ENCODE measurements at places on chromosomes 13 and 19.
A peak's percentile ranks its signal among the peaks of the same experiment; 100 is the strongest.

DNA sequence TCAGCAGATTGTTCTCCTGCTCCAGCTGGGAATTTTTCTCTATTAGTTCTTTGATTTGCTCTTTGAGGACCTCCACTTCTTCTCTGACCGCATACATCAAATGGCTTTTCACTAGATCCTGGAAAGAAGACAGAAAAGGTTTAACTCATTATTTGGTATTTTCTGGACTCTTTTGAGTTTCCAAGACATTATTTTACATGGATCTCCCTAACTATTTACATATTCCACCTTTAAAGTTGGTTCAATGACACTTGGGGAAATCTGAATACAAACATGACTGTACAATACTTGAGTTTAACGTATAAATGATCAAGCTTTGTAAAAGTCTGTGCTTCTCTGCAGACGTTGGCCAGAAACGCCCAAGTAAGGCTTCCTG lies 61.1 kb downstream of the SERP2 start:
- no peak for DNase-seq

DNA sequence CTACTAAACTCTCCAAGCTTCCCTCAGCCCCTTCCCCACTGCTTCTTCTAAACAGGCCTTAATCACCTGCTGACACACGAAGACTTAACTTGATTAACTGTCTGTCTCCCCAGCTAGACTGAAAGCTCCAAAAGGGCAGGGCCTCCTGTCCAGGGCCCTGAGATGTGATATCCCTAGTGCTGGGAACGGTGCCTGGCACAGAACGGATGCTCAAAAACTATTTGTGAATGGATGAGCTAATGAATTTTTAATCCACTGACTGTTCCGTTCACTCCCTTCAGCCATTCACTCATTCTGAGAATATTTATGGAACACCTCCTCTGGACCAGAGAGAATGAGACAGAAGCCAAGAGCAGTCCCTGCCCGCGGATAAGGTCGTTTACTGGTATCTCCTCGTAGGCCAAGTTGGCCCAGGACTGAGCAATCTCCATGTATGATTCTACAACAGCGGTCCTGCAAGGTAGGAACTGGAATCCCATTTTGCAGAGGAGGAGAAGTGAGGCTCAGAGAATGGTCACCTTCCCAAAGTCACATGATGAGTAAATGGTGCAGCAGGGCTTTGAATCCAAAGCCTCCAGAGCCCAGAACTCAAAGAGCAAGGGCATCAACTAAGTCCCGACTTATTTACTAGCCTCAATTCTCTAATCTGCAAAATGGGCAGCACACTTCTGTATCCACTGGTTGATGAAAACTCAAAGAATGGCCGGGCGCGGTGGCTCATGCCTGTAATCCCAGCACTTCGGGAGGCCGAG lies 3.4 kb downstream of the DMWD start:
- no peak for DNase-seq

DNA sequence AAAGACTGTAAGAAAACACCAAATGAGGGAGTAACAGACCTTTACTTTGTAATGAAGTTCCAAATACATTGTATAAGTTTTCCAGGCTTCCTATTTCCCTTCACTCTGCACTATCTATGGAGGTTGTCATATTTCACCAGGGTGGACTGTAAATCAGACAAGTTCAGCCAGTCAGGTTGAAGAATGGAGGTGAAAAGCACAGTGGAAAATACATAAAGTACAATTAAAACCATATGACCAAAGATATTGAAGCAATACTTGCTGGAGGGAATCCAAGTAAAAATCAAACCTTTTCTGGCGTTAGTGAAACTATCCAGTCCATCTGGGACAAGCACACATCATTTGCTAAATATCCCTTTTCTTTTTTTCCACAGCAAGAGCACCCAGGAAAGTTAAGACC lies 3.2 kb downstream of the LHFPL6 start:
- no peak for DNase-seq

- peak; percentile 14 for DNase-seq
These were observed 19.6 kb upstream of the SIGLEC6 start for GRCh38 chr19:51550848-51551672.

DNA sequence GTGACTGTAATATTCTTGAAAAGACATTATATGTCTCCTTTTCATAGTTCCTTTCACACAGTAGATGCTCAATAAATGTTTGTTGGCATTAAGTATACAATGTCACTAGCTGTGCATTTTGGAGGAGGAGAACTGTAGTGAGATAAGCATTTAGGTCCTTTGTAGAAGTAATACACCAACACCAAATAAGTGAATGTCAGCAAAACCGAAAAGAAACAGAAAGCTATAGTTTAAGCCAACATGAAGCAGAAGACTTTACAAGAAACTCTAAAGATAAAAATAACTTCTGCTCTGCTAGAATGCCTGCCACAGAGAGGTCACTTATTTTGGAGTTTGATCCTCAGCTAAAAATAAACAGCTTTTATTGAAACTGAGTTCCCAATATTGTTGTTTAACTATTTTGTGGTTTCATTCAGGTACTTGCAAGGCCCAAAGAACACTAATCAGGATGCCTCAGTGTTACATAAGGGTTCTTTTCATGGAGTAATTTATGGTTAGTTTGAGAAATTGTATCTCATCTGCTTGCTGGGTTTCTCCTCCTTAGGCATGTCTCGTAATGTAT lies 86.2 kb downstream of the STARD13 start:
- DNase-seq, result no peak

GRCh38 chr13:76837801-76838200 lies 48.4 kb downstream of the KCTD12 start:
- DNase-seq, result no peak

DNA sequence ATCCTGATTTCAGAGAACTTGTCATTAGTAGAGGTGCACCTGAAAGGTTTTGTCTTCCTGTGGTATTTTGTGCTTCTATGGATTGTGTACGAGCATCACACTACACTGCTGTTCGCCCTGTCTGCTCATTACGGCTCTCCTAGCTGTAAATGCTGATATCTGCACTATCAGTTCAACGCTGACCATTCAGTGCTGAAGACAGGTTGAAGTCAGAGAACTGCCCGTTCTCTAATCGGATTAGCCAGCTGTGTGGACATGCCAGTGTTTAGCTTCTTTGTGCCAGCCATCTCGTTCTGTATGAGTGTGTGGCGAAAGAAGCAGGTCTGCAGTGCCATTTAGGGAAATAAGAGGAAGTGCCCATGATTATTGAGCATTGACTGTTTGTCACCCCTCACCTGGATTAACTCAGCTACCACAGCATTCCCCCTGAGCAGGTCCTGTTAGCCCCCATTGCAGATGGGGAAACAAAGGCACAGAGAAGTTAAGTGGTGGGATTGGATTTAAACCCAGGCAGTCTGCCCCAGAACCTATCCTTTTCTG lies 21.6 kb upstream of the C1QTNF9 start:
- DNase-seq, result no peak

DNA sequence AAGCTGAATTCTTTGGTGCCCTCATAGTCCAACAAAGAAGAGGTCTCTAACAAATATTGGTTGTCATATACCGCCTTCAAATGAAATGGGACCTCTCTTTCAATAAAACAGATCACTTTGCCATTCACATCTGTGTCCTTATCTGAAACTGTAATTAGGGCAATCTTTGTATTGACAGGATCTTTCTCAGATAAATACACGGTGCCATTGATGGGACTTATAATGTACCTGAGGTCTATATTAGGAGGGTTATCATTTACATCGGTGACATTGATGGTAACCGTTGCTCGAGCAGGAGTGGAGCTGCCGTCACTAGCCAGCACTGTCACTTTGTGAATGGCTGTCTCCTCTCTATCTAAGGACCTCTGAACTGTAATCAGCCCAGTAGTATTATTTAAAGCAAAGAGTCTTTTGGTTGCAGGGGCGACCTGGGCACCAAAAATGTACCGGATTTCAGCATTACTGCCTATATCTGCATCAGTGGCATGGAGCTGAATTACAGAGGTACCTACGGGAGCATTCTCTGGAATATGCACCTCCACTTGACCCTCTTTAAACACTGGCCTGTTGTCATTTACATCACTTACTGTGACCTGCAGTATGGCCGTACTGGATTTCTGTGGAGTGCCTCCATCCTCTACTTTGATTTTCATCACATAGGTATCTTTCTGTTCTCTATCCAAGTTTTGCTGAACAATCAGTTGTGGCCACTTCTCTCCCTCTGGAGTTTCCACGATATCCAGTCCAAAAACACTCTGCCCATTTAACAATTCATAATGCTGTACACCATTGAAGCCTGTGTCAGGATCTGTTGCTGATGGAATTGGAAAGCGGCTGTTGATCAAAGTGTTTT lies 2.8 kb downstream of the PCDH9 start:
- no peak for DNase-seq

DNA sequence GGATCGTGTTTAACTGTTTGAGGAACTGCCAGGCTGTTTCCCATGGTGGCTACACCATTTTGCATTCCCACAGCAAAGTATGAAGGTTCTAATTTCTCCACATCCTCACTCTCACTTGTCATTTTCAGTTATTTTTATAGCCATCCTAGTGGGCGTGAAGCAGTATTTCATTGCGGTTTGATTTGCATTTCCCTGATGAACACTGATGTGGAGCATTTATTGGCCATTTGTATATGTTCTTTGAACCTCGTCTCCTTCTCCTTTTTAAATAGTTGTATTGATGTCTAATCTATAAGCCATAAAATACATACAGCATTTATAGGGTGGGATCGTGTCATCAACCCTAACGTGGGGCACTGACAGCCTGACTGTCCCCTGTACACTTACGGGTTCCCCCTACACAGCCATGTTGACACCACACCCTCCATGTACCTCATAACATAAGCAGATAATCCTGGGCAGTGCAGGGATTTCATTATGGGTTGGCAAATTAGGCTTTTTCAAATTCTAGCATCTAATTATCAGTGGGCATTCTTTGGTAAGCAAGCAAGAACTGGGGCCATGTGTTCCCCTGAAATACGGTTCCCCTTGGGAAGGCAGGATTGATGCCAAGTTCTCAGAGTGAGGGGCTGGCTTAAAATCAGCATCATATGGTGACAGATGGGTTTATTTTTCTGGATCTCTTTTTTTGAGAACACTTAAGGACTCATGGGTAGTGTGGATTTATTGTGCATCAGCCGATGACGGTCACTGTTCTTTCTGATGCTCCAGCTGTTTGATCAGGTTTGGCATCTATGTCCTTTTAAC lies 11.6 kb upstream of the ZBTB45 start:
- DNase-seq, result no peak

- DNase-seq, result no peak
These were observed 178.2 kb upstream of the TSHZ3 start for GRCh38 chr19:31527443-31527842.

DNA sequence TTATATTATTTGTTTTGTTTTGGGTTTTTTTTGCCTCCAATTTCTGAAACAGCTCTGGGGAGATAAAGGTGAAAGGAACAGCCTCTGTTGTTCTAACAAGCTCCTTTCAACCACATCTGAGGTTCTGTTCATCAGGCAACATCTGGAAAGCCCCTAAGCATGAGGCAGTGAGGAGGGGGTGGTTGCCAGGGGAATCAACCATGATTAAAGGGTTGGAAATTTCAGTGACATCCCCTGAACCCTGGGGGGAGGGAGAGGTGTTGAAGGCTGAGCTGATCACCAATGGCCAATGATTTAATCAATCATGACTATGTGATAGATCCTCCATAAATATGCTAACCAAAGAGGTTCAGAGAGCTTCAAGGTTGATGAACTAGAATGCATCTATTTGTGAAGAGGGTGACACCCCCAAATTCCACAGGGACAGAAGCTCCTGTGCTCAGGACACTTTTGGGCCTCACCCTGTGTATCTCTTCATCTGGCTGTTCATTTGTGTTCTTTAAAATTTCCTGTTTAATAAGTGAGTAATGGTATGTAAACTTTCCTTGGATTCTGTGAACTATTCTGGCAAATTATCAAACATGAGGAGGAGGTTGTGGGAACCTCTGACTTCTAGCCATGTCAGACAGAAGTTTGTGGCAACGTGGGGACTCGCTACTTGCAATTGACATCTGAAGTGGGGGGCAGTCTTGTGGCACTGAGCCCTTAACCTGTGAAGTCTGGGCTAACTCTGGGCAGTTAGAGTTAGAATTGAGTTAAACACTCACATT lies 221.3 kb downstream of the NHLRC3 start:
- DNase-seq, result no peak

DNA sequence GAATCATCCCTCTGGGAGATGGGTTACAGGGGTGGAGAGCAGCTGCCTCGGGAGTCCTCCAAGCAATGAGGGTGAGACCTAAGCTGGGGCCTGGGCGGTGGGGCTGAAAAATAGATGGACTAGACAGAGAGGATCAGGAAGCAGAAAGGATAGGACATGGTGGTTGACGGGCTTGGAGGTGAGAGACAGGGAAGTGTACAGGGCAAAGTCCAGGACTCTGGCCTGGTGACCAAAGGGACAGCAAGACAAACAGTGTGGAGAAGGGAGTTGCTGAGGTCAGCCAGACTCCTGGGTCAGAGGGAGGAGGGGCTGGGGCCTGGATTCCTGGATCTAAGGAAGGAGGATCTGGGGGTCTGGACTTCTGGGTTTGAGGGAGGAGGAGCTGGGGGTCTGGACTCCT lies 5.5 kb downstream of the PHLDB3 start:
- DNase-seq, result no peak

DNA sequence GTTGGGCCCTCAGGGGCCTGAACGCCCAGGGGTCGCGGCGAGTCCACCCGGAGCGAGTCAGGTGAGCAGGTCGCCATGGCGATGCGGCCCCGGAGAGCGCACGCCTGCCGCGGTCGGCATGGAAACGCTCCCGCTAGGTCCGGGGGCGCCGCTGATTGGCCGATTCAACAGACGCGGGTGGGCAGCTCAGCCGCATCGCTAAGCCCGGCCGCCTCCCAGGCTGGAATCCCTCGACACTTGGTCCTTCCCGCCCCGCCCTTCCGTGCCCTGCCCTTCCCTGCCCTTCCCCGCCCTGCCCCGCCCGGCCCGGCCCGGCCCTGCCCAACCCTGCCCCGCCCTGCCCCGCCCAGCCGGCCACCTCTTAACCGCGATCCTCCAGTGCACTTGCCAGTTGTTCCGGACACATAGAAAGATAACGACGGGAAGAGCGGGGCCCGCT lies at the start of gene CCNA1:
CCNA1 (plus strand) TSS at position 390 of the 439 bp plus-strand sequence. CDS start 562 bp downstream, outside the sequence.
- no peak for DNase-seq

GRCh38 chr13:49300739-49301589 lies 53.2 kb downstream of the CDADC1 start:
- DNase-seq, result peak; percentile 3

DNA sequence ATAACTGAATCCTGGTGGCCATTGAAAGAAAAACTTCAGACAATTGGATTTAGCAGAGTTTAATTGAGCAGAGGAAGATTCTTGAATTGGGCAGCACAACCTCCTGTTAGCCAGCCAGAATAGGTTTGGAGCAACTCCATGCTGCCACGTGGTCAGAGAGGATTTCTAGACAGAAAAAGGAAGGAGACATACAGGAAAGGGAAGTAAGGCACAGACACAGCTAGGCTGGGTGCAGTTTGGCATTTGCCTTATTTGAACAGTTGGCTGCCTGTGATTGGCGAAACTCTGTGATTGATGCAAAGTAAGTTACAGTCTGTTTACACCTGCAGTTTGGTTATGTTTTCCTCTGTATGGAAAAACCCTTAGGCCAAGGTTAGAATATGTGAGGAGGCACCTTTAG lies 85.8 kb upstream of the SPATA13 start:
- DNase-seq, result no peak

GRCh38 chr13:111278258-111278657 lies 42.2 kb upstream of the TEX29 start:
- no peak for DNase-seq
